ENCODE measurements at places on chromosomes 1 and 21.
A peak's percentile ranks its signal among the peaks of the same experiment; 100 is the strongest.

DNA sequence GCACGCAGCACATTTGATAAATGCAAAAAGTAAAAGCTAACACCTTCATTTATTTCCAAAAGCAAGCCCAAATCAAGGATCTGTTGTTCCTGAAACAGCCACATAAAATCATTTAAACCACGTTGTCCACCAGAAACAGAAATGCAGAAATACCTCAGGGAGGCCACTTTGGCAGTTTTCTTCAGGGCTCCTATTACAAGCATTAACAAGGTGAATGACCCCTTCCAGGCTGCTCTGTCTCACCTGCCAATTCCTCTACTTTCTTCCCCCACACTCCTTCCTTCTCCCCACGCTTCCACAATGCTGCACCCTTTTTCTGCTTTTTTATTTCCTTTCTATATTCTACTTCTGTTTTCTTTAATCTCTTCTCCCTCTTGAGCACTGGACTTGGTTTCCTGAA lies 55.0 kb upstream of the PTGFRN start:
- DNase-seq = no peak

DNA sequence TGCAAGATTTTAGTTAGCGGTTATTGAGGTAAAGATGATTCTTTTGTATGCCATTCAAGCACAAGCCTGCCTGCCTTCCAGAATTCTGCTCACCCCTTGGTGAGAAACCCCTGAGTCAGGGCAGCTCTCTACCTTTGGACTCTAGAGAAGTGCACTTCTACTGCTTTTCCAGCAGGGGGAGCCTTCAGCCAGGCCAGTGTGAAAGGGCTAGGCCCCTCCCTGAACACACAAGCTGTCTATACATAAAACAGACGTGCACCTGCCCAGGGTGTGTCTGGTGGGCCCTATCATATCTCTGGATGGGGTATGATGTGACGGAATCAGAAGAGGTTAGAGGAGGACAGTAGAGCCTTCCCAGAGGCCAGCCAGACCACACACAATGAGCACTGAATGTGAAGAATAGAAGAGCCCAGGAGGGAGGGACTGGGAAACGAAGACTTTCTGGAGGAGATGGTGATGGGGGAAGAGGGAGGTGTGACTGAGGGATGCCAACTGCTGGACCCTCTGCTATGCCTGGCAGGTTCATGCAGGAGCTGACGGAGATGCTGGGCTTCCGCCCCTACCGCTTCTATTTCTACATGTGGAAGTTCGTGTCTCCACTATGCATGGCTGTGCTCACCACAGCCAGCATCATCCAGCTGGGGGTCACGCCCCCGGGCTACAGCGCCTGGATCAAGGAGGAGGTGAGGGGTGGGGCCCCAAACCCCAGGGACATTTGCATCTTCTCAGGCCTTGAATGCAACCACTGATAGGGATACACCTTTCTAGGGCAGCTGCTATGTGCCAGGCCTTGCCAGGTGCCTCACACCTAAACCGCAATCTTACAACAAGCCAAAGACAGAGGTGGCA lies 13.0 kb upstream of the KCNC4 start:
- DNase-seq = peak; percentile 42

- DNase-seq = no peak
These were observed 40.3 kb upstream of the ETV3 start for GRCh38 chr1:157178490-157178889.

GRCh38 chr1:193555662-193556441 lies 369.4 kb upstream of the B3GALT2 start:
- DNase-seq = no peak

- DNase-seq = no peak
These were observed 2.3 kb upstream of the ACTA1 start for GRCh38 chr1:229436201-229436600.

- DNase-seq = peak; percentile 87
These were observed 29.4 kb downstream of the ALG14 start for GRCh38 chr1:95043141-95043980.

GRCh38 chr1:157540852-157541251 lies 11.5 kb downstream of the FCRL5 start:
- no peak for DNase-seq

DNA sequence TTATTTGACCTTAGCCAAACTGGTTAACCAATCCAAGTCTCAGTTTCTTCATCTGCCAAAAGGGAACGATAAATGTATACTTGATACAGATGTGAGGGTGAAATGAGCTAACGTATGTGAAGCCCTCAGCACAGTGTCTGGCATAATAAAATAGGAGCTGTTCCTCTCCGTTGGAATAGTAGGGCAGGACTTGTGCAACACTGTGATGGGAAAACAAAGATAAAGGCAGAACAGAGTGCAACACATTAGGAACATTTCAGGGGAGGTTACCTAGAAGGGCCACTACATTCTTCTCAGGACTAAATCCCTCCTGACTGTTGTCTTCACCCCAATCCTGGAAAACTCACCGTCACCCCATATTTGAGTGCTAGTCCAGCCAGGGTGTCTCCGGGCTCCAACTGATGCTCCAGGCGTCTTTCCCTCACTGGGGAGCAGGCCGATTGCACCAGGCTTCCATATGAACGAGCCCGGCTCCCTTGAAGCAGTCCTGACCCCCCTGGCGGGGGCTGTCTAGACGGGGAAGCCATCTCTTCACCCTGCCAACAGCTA lies 896 bp downstream of the LYSMD1 start:
- DNase-seq = no peak

DNA sequence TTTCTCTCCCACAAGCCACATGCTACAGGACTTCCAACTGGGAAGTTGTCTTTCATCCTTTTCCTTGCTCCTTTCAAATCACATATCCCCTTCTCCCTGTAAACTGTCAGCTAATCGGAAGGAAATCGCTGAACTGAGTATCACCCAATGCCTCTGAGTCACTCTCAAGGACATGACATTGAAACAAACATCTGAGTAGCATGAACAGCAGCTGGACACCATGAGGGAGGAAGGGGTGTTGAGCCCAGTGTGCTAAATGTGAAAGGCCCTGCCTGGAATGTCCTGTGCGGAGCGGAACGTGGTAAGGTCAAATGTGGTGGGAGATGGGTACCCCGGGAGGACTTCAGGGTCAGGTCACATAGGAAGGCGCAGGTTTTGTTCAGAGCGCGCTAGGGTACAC lies at the start of gene OR2AJ1:
OR2AJ1 (plus strand) TSS at position 22 of the 400 bp plus-strand sequence. CDS start 8,880 bp downstream, outside the sequence.
- no peak for DNase-seq

- DNase-seq = no peak
These were observed 508.8 kb downstream of the PLPP3 start for GRCh38 chr1:56070601-56071000.

DNA sequence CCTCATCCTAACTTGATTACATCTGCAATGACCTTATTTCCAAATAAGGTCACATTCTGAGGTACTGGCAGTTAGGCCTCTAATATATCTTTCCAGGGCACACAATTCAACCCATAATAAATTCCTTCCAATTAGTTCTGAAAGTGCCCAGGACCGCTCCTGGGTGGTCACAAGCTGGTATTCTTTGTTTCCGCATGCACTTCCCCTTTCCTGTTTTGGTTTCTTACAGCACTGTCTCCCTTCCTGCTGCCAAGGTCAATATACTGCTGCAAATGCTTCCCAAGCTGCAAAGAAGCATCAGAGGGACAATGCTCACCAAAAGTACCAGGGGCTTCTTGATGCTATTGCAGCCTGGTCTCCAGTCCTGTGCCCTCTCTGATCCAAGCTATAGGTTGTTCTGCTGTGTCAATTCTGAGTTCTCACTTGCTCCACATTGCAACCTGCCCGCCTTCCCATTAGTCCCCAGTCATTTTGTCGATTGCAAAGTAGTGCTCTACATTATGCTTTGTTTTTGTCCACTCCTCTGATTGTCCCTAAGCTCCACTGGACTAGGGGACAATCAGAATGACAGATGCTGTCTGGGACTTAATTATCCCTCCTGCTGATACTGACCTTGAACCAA lies 13.9 kb upstream of the XPR1 start:
- DNase-seq = no peak

DNA sequence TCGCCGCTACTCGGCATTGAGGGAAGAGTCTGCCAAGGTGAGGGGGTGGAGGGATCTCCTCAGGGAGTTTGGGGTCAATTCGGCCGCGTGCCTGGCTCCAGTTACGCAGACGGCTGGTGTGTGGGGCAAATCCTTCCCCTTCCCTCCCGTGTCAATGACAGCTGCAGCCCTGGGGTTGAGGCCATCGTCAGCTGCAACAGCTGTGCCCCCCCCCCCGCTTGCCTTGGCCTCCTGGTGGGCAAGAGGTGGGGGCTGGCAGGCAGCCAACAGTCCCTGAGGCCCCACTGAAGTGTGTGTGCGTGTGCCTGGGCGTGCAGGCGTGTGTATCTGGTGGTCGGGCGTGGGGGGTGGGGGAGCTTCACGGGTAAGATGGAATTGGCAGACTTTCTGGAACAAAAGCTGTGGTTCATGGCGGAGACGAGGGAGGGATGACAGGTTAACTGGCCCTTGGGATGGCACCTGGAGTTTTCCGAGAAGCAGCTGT lies 25.6 kb downstream of the PPFIA4 start:
- no peak for DNase-seq

- DNase-seq = no peak
These were observed 316.4 kb upstream of the DUSP10 start for GRCh38 chr1:222058249-222058648.

GRCh38 chr1:91278754-91279153 lies 125.9 kb downstream of the HFM1 start:
- DNase-seq = no peak

DNA sequence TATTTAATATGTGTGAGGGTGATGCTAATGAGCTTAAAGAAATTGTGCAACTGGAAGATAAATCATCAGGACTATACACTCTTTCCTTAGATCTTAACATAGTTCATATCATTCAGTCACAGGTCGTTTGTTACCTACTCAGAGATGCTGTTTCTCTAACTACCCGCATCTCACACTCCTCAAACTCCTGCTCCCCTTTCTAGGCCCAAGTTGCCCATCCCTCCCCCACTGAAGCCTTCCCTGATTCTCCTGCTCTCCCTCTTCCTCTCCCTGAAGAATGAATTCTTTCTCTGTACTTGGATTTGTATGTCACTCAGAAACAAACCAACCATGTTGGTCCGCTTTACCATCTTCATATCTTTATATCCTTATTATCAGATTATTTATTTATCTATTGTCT lies 9.1 kb downstream of the SH3GLB1 start:
- DNase-seq = no peak

GRCh38 chr1:153344718-153345025 lies 4.0 kb downstream of the PGLYRP4 start:
- DNase-seq = no peak

DNA sequence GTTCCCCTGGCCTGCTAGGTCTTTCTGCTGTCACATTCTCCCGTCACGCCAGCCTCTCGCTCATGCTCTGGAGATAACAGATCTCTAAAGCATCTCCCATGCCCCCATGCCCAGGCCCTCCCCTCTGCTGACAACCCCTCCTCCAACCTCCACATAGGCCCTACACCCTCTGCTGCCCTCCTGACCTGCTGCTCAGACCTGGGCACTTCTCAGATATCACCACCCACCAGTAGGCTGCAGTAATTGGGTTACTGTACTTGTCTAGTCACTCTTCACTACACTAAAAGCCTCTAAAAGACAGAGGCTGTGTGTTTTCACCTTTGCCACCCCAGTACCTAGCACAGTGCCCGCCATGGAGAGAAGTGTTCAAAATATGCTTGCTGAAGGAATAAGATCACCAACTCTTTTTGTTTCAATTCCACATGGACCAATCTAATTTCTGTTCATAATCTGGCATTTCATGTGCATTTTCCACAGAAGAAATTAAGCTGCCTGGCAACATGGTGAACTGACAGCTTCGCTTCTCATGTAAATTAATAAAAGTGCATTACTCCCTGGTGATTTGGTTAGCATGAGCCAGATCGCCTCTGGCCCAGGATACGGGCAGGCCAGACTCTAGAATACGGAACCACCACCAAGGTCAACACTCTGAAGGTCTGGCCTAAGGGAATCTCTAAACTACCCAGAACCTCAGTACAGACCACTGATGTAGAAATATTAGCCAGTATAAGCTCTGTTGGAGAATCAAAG lies 20.7 kb downstream of the LBR start:
- no peak for DNase-seq

GRCh38 chr1:1907098-1907736 lies 7.8 kb upstream of the CALML6 start:
- DNase-seq = no peak

DNA sequence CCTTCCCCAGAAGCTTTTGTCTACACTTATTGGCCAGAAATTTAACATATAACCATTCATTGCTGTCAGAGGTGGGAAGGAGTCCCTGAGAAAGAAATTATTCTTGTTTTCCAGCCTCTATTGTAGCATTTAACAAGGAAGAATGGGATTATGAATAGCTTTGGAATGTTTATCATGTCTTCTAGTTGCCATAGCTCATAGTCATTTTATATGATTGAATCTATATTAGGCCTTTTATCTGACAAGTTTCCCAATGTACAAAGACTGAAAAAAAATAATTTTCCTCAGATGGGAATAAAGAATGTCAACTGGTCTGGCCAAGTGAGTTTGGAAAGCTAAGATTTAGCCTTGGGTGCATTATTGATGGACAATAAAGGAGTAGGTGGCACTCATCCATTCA lies 28.3 kb downstream of the PTPRC start:
- no peak for DNase-seq
